ENCODE measurements at places on chromosomes 16 and 17. TPM values are rescaled to one million over a fixed set of nuclear protein-coding genes. Genes with fewer than 3 reads are reported as not detected.

The DHRS7C gene
- not detected for total RNA-seq

The COL1A1 gene
- total RNA-seq: 90.5 TPM

The SPNS3 gene
- total RNA-seq: 0.56 TPM

The PGS1 gene
- 39.7 TPM for total RNA-seq

The MPP2 gene
- total RNA-seq: 3.3 TPM

The SLC5A10 gene
- 0.32 TPM for total RNA-seq

The RNF43 gene
- 19.9 TPM for total RNA-seq

All from lower leg skin (tissue), 4 donors.